Natural killer cell (primary cell): ENCODE measurements at places on chromosomes 12 and 14.
A peak's percentile ranks its signal among the peaks of the same experiment; 100 is the strongest.

DNA sequence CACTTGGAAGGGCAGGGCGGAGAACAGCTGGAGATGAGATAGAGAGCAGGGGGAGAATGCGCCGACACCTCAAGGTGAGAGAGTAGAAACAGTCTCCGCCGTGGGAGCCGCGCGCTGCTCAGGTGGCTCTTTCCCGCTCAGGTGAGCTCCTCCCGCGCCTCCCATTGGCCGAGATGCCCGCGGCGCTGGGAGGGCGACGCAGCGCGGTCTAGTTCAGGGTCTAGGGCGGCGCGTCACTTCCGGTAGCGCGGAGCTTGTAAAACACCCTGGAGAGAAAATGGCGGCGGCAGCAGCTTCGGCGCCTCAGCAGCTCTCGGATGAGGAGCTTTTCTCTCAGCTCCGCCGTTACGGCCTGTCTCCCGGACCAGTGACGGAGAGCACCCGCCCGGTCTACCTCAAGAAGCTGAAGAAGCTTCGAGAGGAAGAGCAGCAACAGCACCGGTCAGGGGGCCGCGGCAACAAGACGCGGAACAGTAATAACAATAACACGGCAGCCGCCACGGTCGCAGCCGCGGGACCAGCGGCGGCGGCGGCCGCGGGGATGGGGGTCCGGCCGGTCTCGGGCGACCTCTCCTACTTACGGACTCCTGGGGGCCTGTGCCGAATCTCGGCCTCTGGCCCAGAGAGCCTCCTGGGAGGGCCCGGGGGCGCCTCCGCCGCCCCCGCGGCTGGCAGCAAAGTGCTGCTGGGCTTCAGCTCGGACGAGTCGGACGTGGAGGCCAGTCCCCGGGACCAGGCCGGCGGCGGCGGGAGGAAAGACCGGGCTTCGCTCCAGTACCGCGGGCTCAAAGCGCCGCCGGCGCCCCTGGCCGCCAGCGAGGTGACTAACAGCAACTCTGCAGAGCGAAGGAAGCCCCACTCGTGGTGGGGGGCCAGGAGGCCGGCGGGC lies at the start of gene LEMD3:
Gene LEMD3, plus strand, starts transcription at position 264 of the 889 bp plus-strand sequence. Its CDS starts 14 bp downstream, at position 278.
- DNase-seq: peak; percentile 88

- no peak for DNase-seq
These were observed 41.7 kb upstream of the PTHLH start for GRCh38 chr12:28014196-28014595.

GRCh38 chr14:54348001-54348611 lies 48.7 kb upstream of the CDKN3 start:
- peak; percentile 40 for DNase-seq

DNA sequence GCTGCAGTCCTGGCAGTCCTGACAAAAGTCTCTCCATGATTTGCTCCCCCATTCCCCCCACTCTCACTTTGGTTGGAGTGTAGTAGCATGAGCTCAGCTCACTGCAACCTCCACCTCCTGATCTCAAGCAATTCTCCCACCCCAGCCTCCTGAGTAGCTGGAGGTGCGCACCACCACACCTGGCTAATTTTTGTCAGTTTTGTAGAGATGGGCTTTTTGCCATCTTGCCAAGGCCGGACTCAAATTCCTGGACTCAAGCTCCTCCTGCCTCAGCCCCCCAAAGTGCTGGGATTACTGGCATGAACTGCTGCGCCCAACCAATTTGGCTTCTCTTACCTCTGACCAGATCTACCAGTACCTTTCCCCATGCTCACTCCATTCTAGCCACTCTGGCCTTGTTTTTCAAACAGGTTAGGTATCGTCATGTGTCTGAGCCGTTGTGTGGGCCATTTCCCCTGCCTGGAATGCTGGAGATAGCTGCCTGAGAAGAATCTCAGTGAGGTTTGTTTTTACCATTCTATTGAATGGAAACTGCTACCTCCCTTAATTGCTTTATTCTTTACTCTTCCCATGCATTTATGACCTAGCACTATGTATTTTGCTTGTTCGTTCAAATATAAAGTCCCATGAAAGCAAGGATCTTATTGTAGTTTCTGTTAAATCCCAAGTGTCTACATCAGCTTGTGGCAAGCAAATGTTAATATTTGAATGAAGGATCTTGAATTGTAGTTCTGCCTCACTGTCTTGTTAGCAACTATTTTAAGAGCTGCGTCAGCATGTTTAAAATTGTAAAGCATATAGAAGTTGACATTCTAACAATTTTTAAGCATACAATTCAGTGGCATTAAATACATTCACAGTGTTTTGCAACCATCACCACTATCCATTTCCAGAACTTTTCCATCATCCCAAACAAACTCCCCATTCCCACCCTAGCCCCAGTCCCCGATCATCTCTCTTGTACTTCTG lies 39.7 kb downstream of the CPSF6 start:
- no peak for DNase-seq

- DNase-seq: peak; percentile 62
These were observed 183.8 kb upstream of the HIF1A start for GRCh38 chr14:61511558-61511948.

- no peak for DNase-seq
These were observed 69.3 kb downstream of the ELK3 start for GRCh38 chr12:96263449-96263902.

DNA sequence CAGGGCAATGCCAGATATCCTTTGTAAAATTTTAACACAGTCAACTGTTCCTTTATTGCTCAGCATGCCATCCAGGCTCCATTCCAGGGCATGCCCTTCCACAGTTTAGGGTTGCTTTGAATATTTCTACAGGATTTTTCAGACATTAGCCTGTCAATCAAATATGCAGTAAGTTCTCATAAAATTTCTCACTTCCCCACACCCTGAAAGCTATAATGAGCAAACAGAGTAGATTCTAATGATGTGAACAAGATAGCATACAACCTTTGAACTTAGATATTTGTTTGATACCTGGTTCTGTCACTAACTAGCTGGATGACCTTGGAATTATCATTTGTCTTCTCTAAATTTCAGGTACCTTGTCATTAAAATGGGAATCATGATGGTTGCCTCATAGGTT lies 251.2 kb downstream of the SYT1 start:
- no peak for DNase-seq

DNA sequence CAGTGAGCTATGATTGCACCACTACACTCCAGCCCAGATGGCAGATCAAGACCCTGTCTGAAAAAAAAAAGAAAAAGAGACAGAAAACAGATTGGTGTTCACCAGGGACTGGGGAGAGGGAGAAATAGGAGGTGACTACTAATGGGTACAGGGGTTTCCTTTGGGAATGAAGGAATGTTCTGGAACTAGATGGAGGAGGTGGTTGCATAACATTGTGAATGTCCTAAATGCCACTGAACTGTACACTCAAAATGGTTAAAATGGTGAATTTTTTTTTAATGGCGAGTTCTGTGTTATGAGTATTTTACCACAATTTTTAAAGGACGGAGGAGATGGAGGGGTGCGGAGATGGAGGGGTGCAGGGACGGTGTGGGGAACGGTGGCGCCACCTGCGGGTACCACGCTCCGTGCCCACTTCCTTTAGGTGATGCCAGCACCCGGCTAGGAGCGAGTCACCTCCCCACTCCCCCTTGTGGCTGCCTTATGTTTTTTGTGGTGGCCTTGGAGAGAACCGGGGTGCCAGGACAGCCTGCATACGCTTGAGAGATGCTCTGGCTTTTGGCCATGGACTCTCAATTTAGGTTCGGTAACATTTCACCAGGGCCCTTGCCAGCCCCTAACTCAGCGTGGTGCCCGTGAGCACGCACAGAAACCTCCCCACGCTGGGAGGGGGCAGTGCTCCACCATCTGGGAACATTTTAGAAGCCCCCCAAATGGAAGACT lies 16.1 kb downstream of the UBC start:
- DNase-seq: peak; percentile 89

DNA sequence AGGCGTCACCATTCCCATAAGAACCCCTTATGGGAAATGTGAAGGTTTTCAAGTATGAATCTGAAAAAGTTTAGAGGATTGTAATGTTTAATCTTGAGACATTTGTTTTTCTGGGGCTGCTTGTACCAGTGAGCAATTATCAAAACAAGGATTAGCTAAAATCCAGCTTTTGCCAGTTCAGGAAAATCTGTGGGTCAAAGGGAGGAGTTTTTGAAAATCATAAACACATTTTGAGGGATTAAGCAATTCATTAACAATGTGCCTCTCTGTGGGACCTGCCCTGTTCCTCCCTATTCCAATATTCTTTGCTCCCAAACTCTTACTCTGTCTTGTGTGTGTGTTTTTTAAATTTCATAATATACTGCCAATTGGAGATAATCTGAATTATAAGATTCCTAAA lies 11.7 kb upstream of the DAAM1 start:
- DNase-seq: no peak

GRCh38 chr14:53912021-53912420 lies 44.6 kb downstream of the BMP4 start:
- no peak for DNase-seq
